ENCODE measurements at places on chromosomes 3 and 15. TPM values are rescaled to one million over a fixed set of nuclear protein-coding genes. Genes with fewer than 3 reads are reported as not detected.

The ZDHHC23 gene
- 0.56 TPM for total RNA-seq

The ELL3 gene
- total RNA-seq = 0.37 TPM

The ANKRD34C gene
- not detected for total RNA-seq

The BLOC1S6 gene
- total RNA-seq = 32.1 TPM

The CCDC71 gene
- 27.9 TPM for total RNA-seq

The CCR8 gene
- total RNA-seq = not detected

The TWF2 gene
- 81.2 TPM for total RNA-seq

The GPR27 gene
- 0.54 TPM for total RNA-seq

The MAGEL2 gene
- 0.05 TPM for total RNA-seq

The CSPG4 gene
- total RNA-seq = 11.3 TPM

The MESP1 gene
- 1.2 TPM for total RNA-seq

The ONECUT1 gene
- total RNA-seq = not detected

The ATP8B4 gene
- total RNA-seq = 1.8 TPM

The LRRC15 gene
- total RNA-seq = not detected

The MAP1A gene
- total RNA-seq = 22.8 TPM

The MAP6D1 gene
- total RNA-seq = 2.7 TPM

The FGD5 gene
- total RNA-seq = 5.6 TPM

The INSYN1 gene
- 5.6 TPM for total RNA-seq

The ACKR2 gene
- 0.39 TPM for total RNA-seq

The CALML4 gene
- 1.1 TPM for total RNA-seq
